ENCODE measurements at places on chromosomes 13 and 19. TPM values are rescaled to one million over a fixed set of nuclear protein-coding genes. Genes with fewer than 3 reads are reported as not detected.

Gene APOC4
- not detected for total RNA-seq

Gene ADAT3
- total RNA-seq, result 6.7 TPM

DNA sequence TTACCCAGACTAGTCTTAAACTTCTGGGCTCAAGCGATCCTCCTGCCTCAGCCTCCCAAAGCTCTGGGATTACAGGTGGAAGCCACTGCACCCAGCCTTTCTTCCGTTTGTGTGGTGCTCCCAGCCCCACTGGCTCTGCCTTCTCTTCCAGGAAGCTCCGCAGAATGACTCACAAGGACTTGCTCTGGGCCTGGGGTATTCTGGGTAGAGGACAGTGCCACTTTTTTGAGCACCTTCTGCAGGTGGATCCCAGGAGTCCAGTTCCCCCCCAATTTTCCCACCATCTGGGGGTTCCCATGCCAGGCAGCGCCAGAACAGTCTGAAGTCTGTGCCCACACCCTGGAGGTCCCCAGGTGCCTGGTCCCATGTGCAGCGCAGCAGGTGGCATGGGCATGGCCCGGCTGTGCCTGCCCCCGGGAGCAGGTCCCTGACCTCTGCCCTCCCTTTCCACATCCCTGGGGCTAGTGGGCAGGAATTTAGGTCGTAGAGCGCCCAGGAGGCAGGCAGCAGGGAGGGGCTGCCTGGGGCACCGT, 1.6 kb downstream of the REEP6 start:
- H3K4me1 ChIP-seq, result peaks cover 21% of the 10 kb centered on the region
- peak; percentile 36 for DNase-seq
- peaks cover 21% of the 10 kb centered on the region for H3K36me3 ChIP-seq

DNA sequence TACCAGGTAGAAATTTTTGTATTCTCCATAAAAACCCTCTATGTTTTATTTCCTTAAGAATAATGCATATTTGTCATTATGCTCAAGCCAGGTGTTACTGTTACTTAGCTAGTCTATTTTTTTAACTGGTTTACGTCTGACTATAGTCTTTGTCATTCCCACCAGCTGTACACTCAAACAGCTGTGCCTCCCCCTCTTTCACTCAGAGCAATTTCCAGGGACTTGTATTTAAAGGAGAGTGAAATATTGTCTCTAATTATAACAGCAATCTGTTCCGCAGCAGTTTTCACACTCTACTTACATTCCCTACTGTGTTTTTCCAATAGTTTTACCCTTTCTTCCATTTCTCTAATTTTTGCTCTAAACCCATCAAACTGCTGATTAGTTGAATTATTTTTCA, 813.6 kb upstream of the MIR17HG start:
- H3K27me3 ChIP-seq, result no peaks in the 10 kb centered on the region
- no peaks in the 10 kb centered on the region for H3K4me1 ChIP-seq
- no peak overlapping the region for H3K27ac ChIP-seq

DNA sequence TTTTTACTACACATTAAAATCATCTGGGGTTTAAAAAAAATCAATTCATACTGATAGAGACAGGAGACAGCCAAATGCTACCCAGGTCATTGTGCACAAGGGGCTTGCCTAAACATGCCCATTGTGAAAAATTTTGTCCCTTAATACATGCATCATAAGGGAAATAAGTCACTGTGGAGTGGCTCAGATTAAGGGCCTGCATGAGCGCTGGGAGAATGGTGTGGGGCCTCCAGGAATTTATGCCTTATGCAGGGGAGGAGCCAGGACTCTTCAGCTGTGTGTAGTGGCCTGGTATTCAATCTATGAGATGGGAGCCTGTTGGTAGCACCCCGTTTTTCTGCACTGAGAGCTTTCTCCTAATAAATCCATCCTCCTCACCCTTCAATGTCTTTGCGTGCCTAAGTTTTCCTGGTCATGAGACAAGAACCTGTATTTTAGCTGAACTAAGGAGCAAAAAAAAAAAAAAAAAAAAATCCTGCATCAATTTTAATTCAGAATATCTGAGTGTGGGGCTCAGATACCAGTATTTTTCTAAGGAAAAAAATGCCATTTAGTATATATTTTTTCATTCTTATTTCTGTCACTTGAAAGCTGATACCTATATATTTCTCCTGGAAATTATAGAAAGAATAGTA, 997.6 kb upstream of the ATXN8OS start:
- H3K36me3 ChIP-seq, result no peaks in the 10 kb centered on the region
- DNase-seq, result no peak
- H3K4me1 ChIP-seq, result no peaks in the 10 kb centered on the region
- H3K4me3 ChIP-seq, result no peak overlapping the region

- no peaks in the 10 kb centered on the region for H3K36me3 ChIP-seq
- DNase-seq, result peak; percentile 64
- no peaks in the 10 kb centered on the region for H3K4me1 ChIP-seq
Observed at GRCh38 chr13:100588331-100589177, at the start of gene GGACT. GGACT (minus strand) TSS chr13:100588789; CDS start chr13:100532591, 56,198 bp downstream.

DNA sequence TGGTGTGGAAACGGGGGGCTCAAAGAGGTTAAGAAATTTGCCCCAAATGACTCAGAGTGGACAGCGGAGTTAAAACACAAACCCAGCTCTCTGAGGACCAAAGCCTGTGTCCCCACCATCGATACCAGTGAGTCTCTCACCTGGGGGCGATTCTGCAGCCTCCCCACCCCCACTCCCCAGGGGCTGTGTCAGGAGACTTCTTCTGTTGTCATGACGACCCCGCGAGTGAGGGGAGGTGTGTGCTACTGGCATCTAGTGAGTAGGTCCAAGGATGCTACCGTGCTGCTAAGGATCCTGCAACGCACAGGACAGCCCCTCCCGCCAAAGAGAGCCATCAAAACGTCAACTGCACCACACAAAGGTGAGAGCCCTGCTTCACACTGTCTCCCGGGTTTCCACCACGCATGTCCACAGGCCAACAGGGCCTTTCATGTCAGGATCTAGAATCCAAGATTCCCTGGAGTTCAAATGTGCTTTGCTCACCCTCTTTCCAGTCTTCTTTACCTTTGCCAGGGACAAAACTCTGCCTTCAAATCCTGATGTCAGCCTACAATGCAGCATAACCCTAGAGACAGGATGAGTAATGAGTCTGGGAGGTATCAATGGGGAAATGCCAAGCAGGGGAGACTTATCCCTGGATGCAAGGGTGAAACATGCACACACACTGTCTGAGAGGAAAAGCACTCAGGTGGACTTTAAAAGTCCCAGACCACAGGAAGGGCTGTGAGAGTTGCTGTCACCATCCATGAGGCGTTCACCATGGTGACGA, 3.9 kb downstream of the RANBP3 start:
- peaks cover 43% of the 10 kb centered on the region for H3K36me3 ChIP-seq
- no peak for DNase-seq
- H3K27ac ChIP-seq, result no peak overlapping the region

DNA sequence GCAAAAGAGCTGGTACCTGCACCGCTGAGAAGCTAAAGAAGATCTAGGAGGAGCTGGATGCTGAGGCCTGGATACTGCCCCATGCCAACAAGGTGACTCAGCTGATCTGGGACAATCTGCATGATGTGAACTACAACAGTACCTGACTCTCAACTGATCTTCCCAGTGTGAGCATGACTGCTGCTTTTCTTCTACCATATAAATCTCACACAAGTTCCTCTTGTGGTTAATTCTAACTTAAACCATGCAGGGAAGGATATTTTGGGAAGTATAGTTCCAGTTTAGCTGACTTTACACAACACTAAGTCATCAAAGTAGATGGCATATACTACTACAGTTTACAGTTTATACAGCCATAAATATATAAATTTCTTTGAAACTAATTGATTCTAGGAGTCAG, 91.9 kb downstream of the SLAIN1 start:
- no peak for DNase-seq
- H3K4me3 ChIP-seq, result no peak overlapping the region
- no peaks in the 10 kb centered on the region for H3K4me1 ChIP-seq
- H3K27me3 ChIP-seq, result no peaks in the 10 kb centered on the region
- H3K36me3 ChIP-seq, result no peaks in the 10 kb centered on the region
